Motor neuron (in vitro differentiated cells): ENCODE measurements at places on chromosomes 11 and 22.

GRCh38 chr22:47112582-47112965, 350.1 kb downstream of the TBC1D22A start:
- no peak for ATAC-seq

DNA sequence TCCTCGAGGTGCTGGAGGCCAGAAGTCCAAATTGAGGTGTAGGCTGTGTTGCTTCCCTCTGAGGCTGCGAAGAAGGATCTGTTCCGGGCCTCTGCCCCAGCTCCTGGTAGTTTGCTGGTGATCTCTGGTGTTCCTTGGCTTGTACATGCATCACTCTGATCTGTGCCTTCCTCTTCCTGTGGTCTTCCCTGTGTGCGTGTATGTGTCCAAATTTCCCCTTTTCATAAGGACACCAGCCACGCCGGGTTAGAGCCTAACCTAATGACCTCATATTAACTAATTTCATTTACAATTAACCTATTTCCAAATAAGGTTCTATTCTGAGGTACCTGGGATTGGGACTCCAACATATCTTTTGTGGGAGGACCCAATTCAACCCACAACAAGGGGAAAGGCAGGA, 21.5 kb downstream of the RIBC2 start:
- no peak for ATAC-seq

DNA sequence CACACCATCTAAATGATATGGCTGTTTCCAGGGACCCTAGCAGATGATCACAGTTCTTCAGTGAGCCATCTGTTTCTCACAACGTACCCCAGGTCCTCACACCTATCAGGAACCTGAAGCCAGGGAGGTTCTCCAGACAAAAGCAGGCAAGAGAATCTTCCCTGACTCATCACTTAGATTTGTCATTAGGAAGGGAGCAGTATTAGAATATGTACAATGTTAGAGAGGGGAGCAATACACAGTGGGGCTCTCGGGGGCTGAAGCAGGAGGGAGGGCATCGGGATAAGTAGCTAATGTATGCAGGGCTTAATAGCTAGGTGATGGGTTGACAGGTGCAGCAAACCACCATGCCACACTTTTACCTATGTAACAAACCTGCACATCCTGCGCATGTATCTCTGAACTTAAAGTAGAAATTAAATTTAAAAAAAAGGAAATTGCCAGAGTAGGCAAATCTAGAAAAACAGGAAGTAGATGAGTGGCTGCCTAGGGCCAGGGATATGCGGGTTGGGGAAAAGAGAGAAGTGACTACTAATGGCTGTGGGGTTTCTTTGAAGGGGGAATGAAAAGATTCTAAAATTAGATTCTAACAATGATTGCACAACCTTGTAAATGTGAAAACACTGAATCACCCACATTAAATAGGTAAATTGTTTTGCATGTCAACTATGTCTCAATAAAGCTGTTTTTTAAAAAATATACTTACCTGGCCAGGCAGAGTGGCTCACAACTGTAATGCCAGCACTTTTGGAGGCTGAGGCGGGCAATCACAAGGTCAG, 14.4 kb downstream of the C22orf42 start:
- ATAC-seq, result no peak

- ATAC-seq, result no peak
These were observed 63.2 kb downstream of the GRIA4 start for GRCh38 chr11:105673089-105673488.

GRCh38 chr11:61172356-61172755, 11.1 kb upstream of the VPS37C start:
- ATAC-seq, result no peak

DNA sequence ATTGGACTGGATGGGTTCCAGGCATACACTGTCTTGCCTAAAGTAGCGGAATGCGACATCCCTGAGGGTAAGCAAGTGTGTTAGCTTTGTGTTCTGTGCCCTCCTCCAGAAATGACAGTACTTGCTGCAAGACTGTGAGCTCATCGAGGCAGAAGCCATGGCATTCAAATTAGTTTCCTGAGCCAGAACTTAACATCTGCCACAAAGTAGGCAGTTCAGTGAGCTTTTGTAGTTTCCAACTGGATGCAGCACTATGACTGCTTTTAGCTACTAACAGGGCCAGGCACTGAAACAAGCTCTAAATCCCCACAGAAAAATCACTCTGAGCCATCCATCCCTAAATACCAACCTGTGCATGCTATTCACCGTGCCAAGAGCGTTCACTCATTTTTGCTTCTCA, 1.2 kb upstream of the FAR1 start:
- no peak for ATAC-seq

- ATAC-seq, result peak; percentile 95
These were observed at the start of gene CCDC89 for GRCh38 chr11:85685820-85686459. TSS of gene CCDC89 (minus strand) at chr11:85686195. CDS start at chr11:85686130, 65 bp downstream.

DNA sequence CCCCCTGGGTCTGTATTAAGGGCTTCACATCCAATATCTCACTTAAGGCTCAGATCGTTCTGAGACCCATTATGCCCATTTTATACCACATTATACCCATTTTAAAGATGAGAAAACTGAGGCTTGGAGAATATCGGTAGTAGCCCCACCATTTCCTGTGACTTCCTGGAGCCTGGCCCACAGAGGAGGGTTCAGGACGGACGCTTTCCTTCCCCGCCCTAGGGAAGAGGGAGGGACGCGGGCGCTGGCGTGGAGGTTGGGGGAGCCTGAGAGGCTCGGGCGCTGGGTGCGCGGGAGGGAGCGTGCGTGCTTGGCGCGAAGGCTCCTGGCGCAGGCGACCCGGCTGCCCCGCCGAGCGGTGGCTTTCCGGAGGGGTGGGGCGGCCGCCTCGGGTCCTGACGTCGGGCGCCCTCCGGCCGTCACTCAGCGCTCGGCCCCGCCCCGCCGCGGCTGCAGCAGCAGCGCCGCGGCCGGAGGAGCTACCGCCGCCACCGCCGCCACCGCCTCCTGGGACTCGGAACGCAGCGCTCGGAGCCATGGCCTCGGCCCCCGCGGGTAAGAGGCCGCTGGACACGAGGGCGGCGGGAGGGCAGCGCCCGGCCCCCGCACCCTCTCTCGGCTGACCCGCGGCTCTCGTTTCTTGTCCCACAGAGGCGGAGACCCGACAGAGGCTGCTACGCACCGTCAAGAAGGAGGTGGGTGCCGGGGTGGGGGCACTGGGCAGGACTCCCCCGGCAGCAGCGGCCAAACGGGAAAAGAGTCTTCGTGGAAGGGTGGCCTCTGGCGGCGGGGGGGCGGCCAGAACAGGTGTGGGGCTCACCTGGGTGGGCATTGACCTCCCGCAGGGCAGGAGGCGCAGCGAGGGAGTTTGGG, at the start of gene SGSM1:
SGSM1 (plus strand) TSS at position 422 of the 873 bp plus-strand sequence; CDS start at position 537, 115 bp downstream.
- ATAC-seq, result peak; percentile 78

GRCh38 chr11:65806979-65807378, 20.1 kb downstream of the OVOL1 start:
- no peak for ATAC-seq

- no peak for ATAC-seq
These were observed 16.2 kb upstream of the ME3 start for GRCh38 chr11:86688398-86689179.

DNA sequence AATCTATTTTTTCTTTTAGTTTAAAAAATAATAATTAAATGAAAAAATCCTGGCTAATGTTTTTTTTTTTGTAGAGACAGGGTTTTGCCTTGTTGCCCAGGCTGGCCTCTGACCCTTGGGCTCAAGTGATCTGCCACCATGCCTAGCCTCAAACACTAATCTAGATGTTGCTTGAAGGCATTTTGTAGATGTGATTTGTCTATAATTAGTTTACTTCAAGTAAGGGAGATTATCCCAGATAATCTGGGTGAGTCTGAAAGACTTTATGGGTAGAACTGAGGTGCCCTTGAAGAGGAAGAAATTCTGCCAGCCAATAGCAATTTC, 38.6 kb upstream of the RBFOX2 start:
- ATAC-seq, result no peak

DNA sequence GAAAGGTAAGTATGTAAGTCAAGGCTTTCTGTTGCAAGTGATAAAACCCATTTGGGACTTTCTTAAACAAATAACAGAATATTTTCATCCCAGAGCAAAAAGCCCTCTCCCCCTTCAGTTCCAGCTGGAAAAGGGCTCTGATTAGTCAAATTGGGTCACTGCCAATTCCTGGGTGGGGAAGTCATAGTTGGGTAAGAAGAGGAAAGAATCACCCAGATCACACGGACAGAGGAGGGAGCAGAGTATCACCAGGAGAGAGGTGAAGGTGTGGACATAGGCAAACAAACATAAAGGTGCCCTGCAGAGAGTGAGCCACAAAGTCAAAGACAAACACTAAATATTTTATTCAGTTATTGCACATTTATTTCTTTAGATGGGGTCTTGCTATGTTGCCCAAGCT, 36.3 kb upstream of the SORL1 start:
- ATAC-seq, result no peak

DNA sequence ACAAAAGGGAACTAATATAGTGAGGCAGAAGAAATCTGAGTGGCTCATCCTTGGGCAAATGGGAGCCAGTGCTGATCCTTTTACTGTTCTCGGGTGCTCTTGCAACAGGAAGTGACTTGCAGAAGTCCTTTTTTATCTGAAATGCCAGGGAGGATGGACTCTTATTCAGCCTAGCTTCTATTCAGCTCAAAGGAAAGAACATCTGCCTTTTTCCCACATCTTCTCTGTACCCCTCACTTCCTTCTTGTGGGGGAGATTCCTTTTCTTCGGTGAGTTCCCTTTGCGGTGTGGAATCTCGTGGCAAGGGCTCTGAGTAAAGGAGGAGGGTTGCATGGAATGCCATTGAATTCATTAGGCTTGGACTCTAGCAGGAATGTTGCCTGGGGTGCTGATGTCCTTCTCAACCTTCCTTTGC, 76.2 kb downstream of the ZBTB16 start:
- ATAC-seq, result no peak

DNA sequence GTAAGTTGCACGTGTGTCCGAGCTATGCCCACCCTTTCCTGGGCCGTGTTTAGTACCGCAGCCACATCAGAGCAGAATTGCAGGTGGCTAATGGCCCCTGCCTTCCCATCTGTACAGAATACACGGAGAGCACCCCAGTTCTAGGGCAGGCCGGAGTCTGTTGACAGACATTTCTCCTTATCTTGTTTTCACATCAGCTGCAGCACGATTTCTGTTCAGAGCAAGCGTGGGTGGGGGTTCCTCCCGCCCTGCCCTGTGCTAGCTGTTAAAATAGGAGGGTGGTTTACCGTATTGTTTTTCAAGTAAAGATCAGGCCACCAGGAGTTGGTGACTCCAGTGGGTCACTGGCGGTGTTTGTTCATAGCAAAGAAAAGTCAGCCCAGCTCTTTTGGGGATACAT, 41.1 kb downstream of the UBASH3B start:
- ATAC-seq, result no peak

GRCh38 chr11:94457118-94458029, 36.3 kb downstream of the MRE11 start:
- ATAC-seq, result peak; percentile 45

DNA sequence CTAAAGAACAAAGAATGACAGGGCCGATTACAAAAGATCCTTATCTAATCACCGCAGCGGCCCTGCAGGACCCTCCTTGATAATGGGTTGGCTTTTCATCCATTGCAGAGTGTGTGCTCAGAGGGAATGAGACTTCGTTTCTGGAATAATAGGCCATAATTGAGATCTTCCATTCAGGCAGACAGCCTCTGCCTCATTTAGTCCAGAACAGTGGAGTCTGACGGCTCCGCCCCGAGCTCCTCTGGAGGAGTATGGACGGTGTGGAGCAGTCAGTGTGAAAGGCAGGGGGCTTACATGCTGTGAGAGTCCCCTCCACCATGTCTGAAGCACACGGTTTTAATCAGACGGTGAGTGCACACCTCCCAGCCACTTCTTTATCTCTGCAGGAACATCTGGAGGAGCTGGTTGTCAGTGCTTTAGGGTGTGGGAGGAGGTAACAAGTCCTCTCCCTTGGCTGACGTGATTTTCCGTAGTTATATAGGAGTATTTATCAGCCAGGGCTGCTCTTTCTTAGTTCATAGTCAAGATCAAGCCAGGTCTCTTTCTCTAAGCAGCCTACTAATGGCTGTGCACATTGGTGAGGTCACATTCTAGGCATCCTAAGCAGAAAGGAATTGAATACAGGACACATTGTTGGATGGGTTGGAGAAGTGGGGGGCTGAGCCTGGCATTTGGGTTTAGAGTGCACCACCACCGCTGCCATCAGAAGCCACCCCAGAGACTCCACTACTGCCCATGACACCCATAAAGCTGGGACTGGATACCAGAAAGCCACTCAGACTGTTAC, 1477.9 kb downstream of the TBC1D22A start:
- no peak for ATAC-seq

DNA sequence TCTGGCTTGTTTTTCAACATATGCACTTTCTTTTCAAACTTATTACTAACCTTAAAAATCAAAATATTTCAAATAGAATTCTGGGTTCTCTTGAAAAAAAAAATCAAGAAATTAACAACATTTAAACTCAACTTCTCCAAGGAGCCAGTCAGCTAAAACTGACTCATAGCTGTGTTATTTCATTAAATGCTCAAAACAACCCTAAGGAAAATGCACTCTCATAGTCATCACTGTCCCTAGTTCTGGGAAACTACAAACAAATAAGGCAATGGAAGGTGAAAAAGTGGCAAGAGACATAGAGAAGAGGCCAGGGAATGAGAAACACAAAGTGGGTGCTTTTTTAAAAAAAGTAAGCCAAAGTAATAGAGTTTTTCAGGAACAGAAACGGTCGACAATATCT, 4.1 kb upstream of the ARHGAP20 start:
- ATAC-seq, result no peak

GRCh38 chr11:116513894-116514293, 258.9 kb downstream of the BUD13 start:
- ATAC-seq, result no peak

GRCh38 chr22:44314425-44315067, 1.8 kb upstream of the SHISAL1 start:
- no peak for ATAC-seq

- ATAC-seq, result peak; percentile 56
These were observed at the start of gene PLA2G3 for GRCh38 chr22:31139866-31140716. TSS of gene PLA2G3 (minus strand) at chr22:31140508. CDS start at chr22:31140354, 154 bp downstream.

GRCh38 chr11:100550912-100551632, 136.0 kb upstream of the ARHGAP42 start:
- ATAC-seq, result peak; percentile 57

DNA sequence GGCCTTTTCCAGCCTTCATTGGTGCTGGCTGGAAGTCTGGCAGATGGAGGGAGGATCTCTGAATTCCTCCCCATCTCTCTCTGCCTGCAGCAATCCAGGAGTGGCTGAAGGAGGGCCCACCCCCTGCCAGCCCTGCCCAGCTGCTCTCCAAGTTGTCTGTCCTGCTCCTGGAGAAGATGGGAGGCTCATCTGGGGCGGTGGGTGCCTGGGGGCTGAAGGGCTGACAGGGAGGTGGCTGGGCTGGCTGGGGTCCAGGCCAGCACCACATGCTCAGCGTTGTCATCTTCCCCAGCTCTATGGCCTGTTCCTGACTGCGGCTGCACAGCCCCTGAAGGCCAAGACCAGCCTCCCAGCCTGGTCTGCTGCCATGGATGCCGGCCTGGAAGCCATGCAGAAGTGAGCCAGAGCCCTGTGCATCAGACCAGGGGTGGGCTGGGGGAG, 12.2 kb downstream of the TKFC start:
- peak; percentile 67 for ATAC-seq
